Heart right ventricle (tissue), 16 donors: ENCODE measurements at places on chromosomes 4 and X. TPM values are rescaled to one million over a fixed set of nuclear protein-coding genes. Genes with fewer than 3 reads are reported as not detected.

GLRA2 gene
- total RNA-seq = not detected

GABRE gene
- total RNA-seq = 23.7 TPM

MTMR8 gene
- 0.66 TPM for total RNA-seq

MFAP3L gene
- total RNA-seq = 3.0 TPM

CLCN5 gene
- total RNA-seq = 1.8 TPM
